ENCODE measurements at places on chromosomes 7 and 10.

GRCh38 chr7:140611641-140612040 is 29.0 kb downstream of the DENND2A start:
- no peak for DNase-seq

- no peak for DNase-seq
Observed at GRCh38 chr10:62811159-62811875, 4.8 kb downstream of the EGR2 start.

GRCh38 chr7:51316262-51316665 is 345 bp downstream of the COBL start:
- peak; percentile 62 for DNase-seq

GRCh38 chr7:21918216-21918615 is 27.5 kb downstream of the CDCA7L start:
- DNase-seq, result no peak

DNA sequence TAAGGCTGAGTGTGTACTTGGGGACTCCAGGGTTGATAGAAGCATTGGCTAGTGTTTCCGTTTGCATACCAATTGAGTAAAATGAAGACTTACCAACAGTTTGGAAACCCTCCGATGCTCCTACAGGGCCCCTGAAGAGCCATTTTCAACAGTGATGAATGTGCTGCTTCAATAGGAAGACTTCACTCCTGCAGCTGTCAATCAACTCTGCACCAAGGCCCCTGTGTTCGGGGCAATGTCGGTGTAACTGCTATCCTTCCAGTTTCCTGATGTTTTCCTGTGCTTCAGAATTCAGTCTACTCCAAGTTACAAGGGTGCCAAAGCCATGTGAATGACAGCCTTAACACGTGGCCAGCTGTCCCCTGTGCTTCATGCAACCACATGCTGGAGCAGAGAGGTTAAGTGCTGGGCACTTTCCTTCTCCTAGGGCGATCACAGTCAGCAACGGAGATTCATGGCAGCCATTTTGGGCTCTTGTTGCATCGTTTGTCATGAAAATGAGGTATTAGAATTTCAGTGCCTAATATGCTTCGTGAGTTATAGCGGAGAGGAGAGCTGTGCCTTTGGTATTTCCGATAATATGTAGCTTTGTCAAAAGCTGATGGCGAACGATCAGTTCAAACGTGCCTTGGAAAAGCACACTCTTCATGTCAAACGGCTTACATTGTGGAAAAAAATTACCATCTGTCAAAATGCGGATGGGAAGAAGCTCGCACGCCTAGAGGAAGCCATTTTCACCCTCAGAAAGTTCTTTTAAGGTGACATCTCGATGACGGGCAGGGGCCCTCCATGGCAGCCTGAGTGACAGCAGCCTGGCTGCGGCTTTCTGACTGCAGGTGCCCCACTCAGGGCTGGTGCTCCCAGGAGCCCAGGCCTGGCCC is 287.8 kb downstream of the ACTR3B start:
- DNase-seq, result no peak

- no peak for DNase-seq
Observed at GRCh38 chr10:829241-829640, 102.3 kb downstream of the LARP4B start.

- no peak for DNase-seq
Observed at GRCh38 chr7:37089972-37090371, 358.7 kb downstream of the ELMO1 start.

GRCh38 chr10:6579183-6579903 is 733 bp downstream of the PRKCQ start:
- DNase-seq, result peak; percentile 25

DNA sequence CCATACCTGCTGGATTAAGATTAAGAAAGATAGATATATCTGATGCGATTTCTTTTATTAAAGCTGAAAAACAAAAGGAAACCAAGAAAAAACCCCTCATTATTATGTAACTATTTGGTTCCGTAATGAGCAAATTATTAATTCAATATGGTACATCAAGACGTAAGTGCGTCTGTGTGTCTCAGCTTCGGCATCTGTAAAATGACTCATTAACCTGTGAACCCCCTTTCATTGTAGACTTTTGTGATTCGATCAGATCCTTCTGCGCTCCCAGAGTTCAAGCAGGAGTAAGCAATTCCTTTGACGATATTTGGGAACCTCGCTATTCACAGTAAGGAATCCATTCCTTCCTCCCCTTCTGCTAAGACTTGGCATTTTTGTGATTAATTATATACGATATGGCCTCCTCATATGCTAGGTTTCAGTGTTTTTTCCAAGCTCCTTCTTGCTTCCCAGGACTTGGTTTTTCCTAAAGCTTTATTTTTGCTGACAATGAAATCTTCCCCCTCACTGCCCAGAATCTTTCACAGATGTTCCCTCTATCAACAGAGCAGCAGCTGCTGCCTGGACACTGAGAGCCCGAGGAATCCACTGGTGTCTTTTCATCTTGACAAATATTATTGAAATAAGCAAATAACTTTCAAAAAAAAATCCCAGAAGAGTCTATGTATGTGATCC is 171.7 kb upstream of the CELF2 start:
- DNase-seq, result no peak

DNA sequence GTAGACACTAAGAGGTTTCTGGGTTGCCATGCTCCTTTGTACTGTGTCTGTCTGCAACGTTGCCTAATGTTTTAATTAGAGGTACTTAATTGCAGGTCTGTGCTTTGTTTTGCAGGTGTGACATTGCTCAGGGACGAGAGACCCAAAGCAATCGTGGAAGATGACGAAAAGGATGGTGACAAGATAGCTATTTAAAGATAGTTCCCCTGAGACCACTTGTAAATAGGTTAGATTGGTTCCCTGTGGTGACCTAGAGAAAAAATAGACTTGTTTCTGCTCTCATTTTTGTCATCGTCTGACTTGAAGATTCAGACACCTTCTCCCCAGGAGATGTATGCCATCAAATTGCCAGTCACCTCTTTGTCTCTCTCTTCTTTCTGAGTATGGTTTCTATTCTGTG is 20.1 kb downstream of the PPP1R17 start:
- DNase-seq, result no peak

DNA sequence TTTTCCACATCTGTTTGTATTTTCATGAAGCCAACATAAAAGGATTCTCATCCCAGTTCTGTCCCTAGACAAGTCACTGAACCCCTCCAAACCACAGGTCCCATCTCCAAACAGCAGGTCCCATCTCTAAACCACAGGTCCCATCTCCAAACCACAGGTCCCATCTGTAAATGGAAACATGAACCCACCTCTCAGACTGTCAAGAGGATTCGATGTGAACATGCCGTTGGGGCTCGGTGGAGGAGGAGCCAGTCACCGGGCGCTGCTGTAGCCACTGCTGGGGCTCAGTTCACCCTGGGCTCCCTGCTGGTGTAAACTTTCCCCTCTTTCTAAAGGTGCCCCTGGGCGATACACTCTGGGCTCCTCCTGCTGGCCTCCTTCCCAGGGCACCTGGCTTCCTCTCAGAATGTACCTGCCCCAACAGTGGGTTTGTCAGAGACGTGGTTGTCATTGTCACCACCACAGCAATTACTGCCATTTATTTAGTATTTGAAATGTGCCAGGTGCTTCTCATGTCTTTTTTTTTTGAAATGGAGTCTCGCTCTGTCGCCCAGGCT is 13.0 kb downstream of the LHPP start:
- no peak for DNase-seq

DNA sequence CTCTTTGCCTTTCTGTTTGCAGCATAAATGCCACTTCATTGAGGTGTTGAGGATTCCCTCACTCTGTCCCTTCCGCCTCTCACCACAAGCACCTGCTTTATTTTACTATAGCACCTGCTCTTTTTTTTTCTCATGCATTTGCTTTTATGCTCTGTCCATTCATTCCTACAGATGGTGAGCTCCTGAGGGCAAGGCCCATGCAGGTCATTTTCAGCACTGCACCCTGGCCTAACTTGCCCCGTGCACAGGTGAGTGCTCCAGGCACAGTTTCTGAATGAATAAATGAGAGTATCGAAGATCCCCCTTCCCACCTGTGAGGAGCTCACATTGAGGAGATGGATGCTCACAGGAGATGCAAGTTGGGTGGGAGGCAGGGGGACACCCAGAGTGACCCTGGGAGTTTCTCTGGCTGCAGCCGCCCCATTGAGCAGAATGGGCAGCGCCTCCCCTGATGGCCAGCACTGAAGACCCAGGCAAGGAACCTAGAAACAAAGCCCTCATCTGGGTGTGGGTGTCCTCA is 1.2 kb upstream of the AKR1E2 start:
- DNase-seq, result no peak

GRCh38 chr7:133859871-133860450 is 267.2 kb upstream of the LRGUK start:
- no peak for DNase-seq

DNA sequence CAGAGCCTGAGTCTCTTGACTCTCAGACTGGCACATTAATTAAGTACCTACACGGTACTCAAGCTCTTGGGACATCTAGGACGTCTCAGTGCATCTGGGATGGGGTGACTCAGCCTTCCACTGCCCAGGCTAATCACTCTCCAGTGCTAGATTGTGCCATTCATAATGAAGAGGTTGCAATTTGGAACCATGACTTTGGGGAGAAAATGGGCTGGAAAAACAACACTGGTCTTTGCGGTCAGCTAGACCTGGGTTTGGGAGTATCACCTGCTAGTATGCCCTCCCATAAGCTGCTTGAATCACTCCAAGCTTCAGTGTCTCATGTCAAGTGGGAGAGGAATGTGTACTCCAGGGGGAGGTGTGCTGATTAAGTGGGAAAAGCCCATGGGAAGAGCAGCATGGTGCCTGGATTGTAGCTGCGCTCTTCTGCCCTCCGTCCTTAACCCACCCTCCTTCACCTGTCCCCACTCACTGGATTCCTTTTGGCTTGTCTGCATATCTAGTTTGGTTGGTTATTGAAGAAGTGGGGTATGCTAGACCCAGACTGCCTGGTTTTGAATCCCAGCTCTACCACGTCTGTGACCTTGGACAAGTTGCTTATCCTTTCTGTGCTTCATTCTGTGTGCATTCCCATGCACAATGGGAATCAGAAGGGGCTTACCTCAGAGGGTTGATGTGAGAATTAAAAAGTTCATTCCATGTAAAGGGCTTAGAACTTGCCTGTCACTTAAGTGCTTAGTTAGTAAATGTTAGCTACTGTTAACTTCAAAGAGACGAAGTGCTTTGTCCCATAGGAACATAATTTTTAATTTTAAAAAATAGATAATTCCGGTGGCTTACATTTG is 3.8 kb downstream of the NFE2L3 start:
- peak; percentile 53 for DNase-seq

- DNase-seq, result no peak
Observed at GRCh38 chr7:130305433-130306042, 12.6 kb downstream of the CPA4 start.

DNA sequence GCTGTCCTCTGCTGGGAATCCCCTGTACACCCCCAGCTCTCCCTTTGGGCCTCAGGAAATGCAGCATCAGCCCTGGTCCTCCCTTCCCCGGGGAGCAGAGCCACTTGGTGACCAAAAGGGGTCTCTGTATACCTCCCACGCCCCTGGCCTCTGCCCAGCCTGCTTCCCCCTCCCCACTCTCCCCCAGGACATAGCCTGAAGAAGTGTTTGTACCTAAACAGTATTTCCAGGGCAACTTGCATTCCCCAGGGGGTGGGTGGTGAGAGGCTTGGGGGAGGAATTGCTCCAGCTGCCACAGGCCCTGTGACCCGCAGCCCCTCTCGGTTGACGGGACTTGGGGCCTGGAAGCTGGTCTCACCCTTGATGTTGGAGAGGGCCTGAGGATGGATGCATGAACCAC is 39.3 kb downstream of the TMEM270 start:
- peak; percentile 55 for DNase-seq

- no peak for DNase-seq
Observed at GRCh38 chr7:157514746-157515145, 177.9 kb downstream of the DNAJB6 start.

GRCh38 chr10:66586073-66586472 is 339.8 kb upstream of the LRRTM3 start:
- DNase-seq, result peak; percentile 16

DNA sequence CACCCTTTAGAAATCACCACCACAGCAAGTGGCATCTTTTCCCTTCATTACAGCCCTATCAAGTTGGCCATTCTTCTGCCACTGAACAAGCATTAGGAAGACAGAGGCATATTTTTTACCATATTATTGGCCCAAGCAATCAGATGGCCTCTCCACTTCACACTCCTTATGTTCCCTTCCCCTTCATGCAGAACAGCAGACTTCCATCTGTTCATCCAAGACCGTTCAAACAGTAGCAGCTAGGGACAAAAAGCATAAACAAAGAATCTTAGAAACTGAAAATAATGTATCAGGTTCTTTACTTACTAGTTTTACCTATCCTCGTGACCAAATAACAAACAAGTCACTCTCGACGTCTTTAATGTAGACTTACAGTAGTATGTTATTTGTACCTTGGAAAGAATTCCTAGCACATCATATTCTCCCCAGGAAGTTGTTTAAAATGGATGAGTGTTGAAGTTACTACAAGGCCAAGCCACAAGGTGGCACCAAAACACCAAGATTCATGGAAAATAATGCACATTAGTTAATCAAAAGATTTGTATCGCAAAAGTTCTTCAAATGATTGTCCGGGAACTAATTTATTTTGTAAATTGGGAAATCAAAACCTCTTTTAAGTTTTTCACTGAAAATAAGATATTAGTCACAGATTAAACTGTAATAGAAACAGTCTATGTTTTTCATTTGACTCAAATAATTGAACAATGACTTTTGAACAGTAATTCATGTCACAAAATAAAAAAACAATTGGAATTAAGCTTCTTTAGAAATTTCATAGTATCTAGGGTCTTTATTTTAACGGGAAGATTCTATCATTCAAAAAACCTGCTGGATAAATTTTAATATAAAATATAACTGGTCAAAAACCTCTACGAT is 112.1 kb downstream of the VPS41 start:
- DNase-seq, result peak; percentile 6

- DNase-seq, result no peak
Observed at GRCh38 chr10:5507649-5508131, 8.3 kb upstream of the CALML5 start.

- DNase-seq, result no peak
Observed at GRCh38 chr10:110651044-110651958, 7.2 kb downstream of the RBM20 start.

- no peak for DNase-seq
Observed at GRCh38 chr7:135924302-135924701, 52.9 kb downstream of the MTPN start.

- DNase-seq, result no peak
Observed at GRCh38 chr7:136274636-136275345, 297.6 kb upstream of the MTPN start.

- no peak for DNase-seq
Observed at GRCh38 chr7:4025694-4026615, 656.1 kb upstream of the FOXK1 start.

- DNase-seq, result no peak
Observed at GRCh38 chr10:20956843-20957242, 59.7 kb upstream of the NEBL start.

- DNase-seq, result no peak
Observed at GRCh38 chr7:97847791-97848190, 24.4 kb downstream of the ASNS start.

- DNase-seq, result no peak
Observed at GRCh38 chr10:92567952-92568600, 5.8 kb downstream of the IDE start.

DNA sequence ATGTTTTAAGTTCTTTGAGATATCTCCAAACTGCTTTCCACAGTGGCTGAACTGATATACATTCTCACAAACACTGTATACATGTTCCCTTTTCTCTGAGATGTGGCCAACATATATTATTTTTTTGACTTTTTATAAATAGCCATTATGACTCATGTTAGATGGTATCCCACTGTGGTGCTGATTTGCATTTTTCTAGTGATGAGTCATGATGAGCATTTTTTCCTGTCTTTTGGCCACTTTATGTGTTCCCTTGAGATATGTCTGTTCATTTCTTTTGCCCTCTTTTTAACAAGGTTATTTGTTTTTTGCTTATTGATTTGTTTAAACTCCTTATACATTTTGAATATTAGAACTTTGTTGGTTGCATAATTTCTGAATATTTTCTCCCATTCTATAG is 1055.1 kb downstream of the NXPH1 start:
- DNase-seq, result no peak
